Left kidney (tissue), 8 donors: ENCODE measurements at places on chromosomes 2 and 18.
A peak's percentile ranks its signal among the peaks of the same experiment; 100 is the strongest.

DNA sequence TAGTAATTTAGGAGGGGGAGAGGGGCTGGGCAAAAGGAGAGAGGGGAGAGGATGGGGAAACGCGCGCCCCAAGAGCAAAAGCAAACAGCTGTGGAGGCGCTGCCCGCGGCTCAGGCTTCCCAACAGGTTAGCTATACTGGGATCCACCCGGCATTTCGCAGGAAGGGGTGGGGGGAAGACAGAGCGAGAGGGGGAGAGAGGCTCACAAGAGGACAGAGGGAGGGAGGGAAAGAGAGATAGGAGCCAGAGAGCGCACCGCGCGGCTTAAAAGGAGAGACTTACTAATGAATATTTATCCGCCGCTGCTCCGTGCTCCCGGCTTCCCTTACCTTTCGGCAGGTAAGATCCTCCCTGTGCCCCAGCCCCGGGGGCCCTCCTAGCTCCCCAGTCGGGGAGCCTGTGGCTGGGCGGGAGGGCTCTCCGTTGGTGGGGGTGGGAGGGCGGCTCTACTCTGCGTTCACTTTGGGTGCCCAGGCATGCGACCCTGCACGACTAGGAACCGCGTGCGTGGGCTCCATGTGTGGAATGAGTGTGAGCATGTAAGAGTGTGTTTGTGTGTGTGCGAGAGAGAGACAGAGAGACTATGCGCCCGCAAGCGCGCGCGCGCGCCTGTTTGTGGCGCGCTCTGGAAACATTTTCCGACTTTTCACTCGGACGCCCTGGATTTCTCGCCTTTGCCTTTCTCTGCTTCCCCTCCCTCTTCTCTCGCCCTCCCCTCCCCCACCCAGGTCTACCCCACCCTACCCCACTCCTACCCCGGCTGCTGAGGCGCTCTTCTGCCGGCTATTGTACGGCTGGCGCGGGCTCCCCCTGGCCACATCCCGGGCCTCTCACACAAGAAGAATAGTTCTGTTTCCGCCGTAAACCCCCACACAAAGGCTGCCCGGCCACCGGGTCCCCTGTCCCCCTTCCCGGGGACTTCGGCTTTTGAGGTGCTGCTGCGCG is 7.2 kb upstream of the SIX3 start:
- no peak for DNase-seq

- no peak for DNase-seq
These were observed 5.7 kb downstream of the RHOB start for GRCh38 chr2:20452551-20452950.

DNA sequence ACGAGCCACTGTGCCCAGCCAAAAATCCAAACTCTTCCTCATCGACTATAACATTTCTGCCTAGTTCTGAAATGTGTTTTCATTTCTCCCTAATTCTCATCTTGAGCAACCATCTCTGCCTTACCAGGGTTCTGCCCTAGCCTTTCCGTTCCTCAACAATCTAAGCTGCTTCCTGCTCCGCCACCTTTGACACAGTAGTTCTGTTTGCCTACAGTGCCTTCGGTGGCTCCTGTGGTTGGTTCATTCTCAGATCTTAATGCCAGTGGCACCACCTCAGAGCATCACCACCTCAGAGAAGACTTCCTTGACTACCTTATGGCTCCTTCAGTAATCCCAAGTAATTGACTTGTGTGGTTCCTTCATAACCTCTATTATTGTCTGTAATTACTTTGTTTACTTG is 3.8 kb downstream of the SOCS6 start:
- no peak for DNase-seq

DNA sequence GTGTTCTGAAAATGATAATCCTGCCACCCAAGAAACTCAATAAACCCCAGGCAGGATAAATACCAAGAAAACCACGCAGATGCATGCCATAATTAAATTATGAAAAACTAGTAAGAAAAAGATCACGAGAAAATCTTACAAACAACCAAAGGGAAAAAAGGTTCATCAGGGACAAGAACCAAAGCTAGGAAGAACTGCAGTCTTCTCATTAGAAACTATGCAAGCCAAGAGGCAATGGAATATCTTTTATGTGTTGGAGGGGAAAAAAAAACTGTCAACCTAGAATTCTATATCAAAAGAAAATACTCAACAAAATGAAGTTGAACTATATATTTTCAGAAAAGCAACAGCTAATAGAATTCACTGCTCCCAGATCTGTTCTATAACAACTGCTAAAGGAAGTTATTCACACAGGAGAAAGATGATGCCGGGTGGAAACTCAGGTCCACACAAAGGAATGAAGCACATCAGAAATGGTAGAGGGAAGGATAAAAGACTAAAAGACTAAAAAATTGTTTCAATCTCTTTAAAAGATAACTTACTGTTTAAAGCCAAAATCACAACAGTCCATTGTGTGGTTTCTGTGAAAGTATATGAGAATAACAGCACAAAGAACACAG is 55.0 kb downstream of the NDUFA10 start:
- no peak for DNase-seq

- no peak for DNase-seq
These were observed 10.2 kb upstream of the SIX3 start for GRCh38 chr2:44931198-44931780.

DNA sequence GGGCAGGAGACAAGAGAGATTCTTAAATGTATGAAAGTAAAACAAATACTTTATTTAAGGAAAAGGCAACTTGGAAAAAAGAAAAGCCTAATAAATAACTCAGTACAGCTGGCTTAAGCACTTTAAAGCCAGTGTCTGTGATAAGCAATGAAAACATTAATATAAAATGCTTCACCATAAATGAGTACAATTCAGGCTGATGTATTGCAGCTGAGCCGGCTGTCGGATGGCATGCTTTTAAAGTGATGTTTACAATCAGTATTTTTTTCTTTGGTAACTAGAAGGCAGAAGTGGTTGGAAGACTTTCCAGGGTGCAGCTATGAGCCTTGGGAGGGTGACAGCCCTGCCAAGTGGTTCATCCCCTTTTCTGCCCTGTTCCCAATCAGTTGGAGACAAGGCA is 58.7 kb upstream of the CELF4 start:
- peak; percentile 12 for DNase-seq

- no peak for DNase-seq
These were observed 949 bp downstream of the CDC42EP3 start for GRCh38 chr2:37670378-37671008.

- no peak for DNase-seq
These were observed 41.9 kb downstream of the ALK start for GRCh38 chr2:29879456-29879855.

DNA sequence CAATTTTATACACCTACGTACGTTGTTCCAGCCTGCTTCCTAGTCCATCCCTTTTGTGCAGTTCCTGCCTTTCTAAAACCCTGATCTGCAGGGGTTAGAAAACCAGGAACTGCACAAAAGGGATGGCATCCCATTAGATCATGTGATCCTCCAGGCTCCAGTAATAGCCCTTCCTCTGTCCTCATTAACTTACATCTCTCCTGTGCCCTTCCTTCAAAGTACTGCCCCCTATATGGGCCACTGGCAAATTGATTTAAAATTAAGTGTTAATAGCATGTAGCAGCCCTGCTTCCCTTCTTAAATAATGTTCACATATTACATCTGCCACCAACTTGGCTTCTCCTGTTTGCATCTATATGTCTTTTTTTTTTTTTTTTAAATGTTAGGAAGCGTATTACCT is 61.3 kb upstream of the NXPH2 start:
- no peak for DNase-seq

- no peak for DNase-seq
These were observed 132.9 kb downstream of the BARD1 start for GRCh38 chr2:214676421-214677089.

- no peak for DNase-seq
These were observed 199.4 kb downstream of the NYAP2 start for GRCh38 chr2:225598897-225599296.

GRCh38 chr2:178304333-178304732 is 110.0 kb downstream of the OSBPL6 start:
- no peak for DNase-seq

- peak; percentile 21 for DNase-seq
These were observed 570.5 kb upstream of the SOX11 start for GRCh38 chr2:5121642-5122041.

- DNase-seq = no peak
These were observed 19.0 kb downstream of the ABCG5 start for GRCh38 chr2:43819491-43820163.

- no peak for DNase-seq
These were observed 13.8 kb upstream of the NCOA1 start for GRCh38 chr2:24477229-24477628.

- no peak for DNase-seq
These were observed 283.3 kb downstream of the STK39 start for GRCh38 chr2:167963899-167964649.

- no peak for DNase-seq
These were observed 38.4 kb downstream of the ABCB11 start for GRCh38 chr2:168992591-168993349.

- DNase-seq = no peak
These were observed 154.7 kb upstream of the LRP1B start for GRCh38 chr2:142285480-142285879.

GRCh38 chr2:63856303-63856603 is 14.6 kb downstream of the UGP2 start:
- no peak for DNase-seq

- no peak for DNase-seq
These were observed 61.8 kb upstream of the TXNDC2 start for GRCh38 chr18:9823805-9824473.

- DNase-seq = no peak
These were observed 1.2 kb downstream of the CNGA3 start for GRCh38 chr2:98347298-98348065.

- DNase-seq = no peak
These were observed 110.1 kb downstream of the ZNF385B start for GRCh38 chr2:179751163-179751809.

- no peak for DNase-seq
These were observed 15.6 kb downstream of the PDE6D start for GRCh38 chr2:231765496-231765929.

GRCh38 chr2:45232818-45233217 is 223.6 kb upstream of the SIX2 start:
- DNase-seq = no peak

- DNase-seq = peak; percentile 17
These were observed 570 bp downstream of the SCRN3 start for GRCh38 chr2:174395969-174396630.

DNA sequence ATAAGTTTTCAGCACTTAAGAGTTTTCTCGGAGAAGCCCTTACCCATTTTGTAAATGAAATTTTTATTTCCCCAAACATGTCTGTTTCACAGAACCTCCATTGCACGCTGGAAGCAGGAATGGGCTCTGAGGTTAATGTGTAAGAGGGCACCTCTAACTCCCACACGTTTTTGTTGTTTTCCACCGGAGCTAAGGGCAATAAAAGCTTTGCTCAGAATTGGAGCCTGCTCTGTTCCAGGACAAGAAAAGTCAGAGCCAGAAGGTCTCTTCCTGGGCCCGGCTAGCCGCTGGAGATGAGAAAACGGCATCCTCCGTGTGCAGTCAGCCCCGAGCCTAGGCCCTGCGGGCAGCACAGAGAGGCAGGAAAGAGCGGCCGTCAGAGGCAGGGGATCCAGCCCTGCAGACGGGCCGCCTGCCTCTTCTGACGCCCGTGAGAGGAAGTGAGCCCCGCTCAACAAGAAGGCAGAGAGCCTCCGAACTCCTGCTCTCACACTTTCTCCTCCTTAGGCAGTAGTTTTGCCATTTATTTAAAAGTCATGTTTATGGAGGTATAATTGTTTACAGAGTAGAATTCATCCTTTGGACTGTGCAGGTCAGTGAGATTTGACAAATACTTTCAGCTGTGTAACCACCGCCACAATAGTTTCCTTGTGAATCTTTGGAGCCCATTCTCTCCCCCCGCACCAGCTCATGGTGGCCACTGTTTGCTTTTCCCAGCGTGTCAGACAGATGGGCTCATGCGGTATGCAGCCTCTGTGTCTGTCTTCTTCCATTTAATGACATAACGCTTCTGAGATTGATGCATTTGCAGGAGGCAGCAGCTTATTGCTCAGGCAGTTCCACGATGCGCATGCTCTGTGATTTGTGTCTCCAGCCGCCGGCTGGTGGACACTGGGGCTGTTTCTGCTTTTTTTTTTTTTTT is 117.3 kb downstream of the GALR1 start:
- DNase-seq = peak; percentile 51
